ENCODE measurements at places on chromosomes 11 and 22.

DNA sequence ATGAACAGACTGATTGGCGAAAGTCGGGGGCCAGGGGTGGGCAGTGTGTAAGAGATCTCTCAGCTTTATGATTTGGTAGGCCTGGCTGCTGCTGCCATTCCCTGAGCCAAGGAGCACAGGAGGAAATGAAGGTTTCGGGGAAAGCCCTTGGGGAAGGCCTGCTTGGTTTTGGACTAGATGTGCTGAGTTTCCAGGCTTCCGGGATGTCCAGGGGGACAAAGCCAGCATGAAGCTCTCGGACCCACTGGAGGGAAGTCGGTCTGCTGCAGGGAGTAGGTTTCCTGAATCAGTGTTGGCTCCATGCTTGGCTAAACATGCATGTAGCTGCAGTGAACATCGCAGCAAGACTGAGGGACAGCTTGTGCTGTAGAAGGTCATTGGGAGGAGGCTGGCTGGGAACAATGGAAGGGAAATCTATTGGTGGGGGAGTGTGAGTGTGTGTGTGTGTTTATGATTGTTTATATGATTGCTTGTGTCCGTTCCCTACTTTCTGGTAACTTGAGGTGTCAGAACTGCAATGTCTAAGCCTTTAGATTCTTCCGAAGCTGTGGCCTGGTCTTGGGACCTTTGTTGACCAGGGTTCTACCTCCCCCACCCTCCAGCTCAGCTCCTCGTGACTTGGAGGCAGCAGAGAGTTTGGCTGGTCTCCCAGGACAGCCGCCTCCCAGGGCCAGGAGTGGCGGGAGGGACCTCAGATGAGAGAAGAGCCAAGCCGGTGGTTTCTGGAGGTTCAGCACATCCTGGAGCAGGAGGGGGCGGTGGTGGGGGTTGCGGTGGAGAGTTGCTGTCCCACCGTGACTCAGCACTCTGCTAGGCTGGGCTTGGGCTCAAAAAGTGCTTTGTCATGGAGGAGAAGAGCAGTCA is 4.0 kb upstream of the FTH1 start:
- DNase-seq = no peak

- DNase-seq = no peak
Observed at GRCh38 chr11:45216901-45217300, 69.2 kb downstream of the SYT13 start.

GRCh38 chr11:123587044-123587443 is 67.4 kb downstream of the SCN3B start:
- DNase-seq = no peak

DNA sequence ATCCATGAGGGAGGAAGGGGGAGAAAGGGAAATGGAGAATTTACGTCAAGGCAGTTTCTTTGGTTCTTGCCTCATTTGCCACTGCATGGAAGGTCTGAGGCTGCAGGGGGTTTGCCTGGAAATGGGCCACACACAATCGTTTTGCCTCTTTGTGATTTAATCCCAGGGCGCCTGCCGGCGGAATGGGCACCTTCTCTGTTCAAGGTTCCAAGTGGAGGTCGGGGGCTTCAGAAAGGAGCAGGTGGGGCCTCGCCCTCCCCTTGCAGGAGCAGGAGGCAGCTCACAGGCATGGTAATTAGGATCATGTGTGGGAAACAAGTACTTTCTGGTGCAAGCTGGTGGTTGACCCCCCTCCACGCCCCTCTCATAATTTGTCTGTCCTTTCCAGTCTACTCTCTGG is 29.9 kb downstream of the MPPED1 start:
- DNase-seq = no peak

- DNase-seq = no peak
Observed at GRCh38 chr22:40922484-40923303, 28.5 kb upstream of the RBX1 start.

- no peak for DNase-seq
Observed at GRCh38 chr11:132874638-132875037, 657.7 kb downstream of the OPCML start.

DNA sequence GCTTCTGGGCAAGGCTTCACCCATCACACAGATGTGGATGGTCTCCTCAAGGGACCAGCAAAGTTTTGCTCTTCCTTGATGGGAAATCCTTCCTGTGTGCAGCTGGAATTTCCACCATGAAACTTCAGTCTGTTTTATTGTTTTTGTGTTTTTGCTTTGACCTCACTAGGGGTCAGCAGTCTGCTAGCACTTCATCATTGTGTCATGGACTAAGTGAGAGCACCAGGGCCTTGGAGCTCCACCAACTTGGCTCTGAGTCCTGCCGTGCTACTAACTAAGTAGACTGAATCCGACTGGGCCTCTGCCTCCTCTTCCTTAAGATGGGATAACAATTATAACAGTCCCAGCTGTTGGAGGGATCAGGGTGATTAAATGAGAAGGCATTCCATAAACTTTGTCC is 305.8 kb upstream of the NCAM1 start:
- DNase-seq = no peak

DNA sequence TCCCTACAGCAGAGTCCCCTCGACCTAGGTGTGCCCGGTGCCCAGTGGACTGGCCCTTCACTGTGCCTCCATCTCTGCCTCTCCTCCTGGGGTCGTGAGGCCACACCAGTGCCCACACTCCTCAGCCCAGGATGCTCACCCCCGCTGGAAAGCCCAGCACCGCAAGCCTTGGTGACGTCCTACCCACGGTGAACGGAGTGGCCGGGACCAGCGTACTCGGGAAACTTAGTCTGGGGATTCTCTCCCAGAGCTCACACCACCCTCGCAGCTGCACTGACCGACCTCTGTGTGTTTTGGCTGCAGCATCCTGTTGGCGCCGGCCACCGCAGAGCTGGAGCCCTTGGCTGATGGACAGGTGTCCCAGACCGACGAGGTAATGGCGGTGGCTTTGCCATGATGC is 35.5 kb upstream of the KRTAP5-7 start:
- no peak for DNase-seq

GRCh38 chr11:111272420-111272819 is 25.9 kb upstream of the POU2AF3 start:
- DNase-seq = no peak

DNA sequence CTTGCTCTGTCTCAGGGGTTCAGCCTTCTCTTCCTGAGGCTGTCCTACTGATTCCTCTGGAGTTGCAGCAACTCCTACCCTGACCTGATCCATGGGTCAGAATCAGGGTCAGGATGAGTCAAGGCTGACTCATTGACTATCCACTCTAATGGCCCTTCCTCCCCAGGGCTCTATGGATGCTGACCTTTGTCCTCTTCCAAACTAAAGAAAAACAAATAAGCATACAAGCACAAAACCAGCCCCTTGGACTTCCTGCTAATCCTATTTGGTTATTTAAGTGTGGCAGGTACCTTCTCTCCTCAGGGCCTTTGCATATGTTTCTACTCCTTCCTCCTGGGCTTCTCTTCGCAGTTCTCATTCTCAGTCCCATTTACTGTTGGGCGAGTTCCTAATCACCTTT is 204.5 kb upstream of the NAV2 start:
- no peak for DNase-seq

DNA sequence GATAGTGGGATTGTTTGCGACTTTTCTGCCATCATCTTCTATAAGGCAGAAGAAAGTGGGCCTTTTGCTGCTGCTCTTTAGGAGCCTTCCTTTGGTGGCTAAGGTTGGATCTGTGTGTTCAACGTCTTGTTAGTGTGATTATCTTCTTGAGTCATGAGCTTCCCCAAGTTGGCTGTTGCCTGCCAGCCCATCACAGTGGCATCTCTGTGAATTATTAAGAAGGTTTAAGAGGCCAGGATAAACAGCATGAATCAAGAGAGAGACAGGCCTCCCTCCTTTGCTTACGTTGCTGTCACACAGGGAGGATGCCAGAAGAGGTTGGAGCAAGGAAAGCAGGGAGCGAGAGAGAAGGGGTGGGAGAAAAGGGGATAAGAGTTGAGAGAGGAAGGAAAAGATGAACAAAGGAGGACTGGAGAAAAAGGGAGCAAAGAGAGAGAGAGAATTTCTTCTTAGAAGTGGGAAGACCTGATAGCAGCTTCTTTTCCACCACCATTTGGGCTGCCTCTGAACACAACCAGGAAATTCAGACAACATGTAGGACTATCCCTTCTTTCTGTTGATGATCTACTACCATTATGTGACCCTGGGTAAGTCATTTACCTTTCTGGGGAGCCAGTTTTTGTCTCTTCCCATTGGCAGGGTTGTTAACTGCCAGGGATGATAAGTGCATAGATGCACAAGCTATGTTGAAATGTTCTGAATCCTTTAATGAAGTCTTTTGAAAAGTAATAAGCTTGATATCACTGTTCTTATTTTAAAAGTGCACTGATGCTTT is 126.5 kb downstream of the NAV2 start:
- no peak for DNase-seq

GRCh38 chr11:125022551-125022950 is 40.6 kb upstream of the SLC37A2 start:
- DNase-seq = no peak

- no peak for DNase-seq
Observed at GRCh38 chr22:20173772-20174171, 22.9 kb upstream of the CCDC188 start.

GRCh38 chr11:21723678-21724077 is 469.2 kb upstream of the ANO5 start:
- no peak for DNase-seq

GRCh38 chr22:16854631-16855030 is 29.4 kb upstream of the XKR3 start:
- DNase-seq = no peak

- no peak for DNase-seq
Observed at GRCh38 chr22:21861264-21861848, 6.1 kb downstream of the MAPK1 start.

GRCh38 chr11:130031945-130032344 is 29.3 kb upstream of the PRDM10 start:
- DNase-seq = no peak

- DNase-seq = no peak
Observed at GRCh38 chr22:25882360-25882759, 140.4 kb downstream of the MYO18B start.

GRCh38 chr22:20060700-20061480 is 19.2 kb upstream of the DGCR8 start:
- DNase-seq = no peak

DNA sequence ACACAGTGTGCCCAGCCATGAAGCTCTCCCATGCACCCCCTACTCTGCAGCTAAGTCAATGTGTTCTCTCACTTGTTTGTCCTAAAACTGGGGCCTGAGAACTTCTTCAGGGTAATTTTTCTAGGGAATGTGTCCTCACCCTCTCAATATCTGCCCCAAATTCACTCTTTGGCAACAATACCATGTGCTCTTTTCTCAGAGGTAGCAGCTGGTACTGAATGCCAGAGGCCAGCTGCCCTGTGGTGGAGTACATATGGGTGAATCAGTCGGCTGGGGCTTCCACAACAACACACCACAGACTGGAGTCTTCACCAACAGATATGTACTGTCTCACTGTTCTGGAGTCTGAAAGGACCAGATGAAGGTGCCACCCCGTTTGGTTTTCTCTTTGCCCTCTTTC is 97.7 kb upstream of the TOP3B start:
- no peak for DNase-seq

DNA sequence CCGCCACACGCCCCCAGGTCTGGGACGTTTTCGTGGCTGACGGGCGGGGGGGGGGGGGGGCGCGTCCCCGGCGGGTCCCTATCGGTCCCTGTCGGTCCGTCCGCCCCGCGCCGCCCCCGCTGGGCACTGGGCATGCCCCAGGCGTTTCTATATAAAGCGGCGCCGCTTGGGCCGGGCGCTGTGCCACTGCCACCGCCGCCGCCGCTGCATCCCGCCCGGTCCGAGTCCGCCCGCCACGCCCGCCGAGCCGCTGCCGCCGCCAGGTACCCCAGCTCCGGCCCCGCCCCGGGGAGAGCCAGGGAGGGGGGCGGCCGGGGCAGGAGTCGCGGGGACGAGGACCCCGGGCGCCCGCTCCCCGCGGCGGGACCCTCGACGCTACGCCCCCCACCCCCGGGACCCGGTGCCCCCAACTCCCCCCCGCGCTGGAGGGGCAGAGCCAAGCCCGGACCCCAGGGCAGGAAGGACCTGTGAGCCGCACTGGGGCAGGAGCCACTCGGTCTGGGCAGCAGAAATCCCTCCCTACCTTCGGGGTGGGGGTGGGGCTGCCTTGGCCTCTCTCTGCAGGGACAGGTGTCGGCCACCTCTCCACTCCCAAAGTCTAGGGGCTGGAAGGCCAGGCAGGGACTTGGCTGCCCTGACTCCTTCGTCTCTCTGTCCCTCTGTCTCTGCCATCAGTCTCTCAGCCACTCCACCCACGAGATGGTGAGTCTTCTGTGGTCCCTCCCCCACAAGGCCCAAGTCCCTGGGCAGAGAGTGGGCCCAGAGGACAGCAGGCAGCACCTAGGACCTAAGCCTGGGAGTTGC is at the start of gene CARNS1:
TSS of gene CARNS1 (plus strand) at position 178 of the 804 bp plus-strand sequence. CDS start at position 700, 522 bp downstream.
- no peak for DNase-seq

GRCh38 chr22:48055827-48056226 is 1293.4 kb downstream of the TBC1D22A start:
- DNase-seq = no peak

DNA sequence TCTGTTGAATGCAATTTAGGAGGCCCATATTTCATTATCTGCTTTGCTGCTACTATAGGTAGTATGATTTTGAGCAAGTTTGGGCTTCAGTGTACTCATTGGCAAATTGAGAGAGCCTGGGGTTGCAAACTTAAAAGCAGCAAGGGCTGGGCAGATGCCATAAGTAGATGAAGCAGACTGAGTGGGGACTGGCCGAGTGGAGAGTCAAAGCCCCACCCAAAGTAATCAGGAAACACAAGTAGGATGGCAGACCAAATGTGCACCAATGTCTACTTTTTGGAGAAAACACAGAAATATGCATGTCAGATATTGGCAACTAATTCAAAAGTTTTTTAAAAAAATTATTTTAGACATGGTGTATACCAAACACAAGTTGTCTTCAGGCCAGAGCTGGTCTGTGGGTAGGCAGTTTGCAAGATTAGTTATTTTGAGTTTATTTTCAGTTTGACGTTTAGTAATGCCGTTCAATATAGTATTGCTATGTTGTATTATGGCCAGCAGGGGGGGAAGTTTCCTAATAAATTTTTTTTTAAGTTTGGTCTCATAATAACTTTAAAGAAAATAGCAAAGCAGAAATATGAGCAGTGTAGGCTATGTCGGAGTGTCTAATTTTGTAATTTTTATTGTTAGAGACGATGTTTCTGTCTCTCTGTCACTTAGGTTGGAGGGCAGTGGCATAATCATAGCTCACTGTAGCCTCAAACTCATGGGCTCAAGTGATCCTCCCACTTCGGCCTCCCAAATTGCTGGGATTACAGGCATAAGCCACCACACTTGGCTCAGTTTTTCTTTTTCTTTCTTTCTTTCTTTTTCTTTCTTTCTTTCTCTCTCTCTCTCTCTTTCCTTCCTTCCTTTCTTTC is 105.1 kb downstream of the HIPK3 start:
- DNase-seq = no peak

GRCh38 chr11:13051257-13051656 is 42.1 kb downstream of the RASSF10 start:
- DNase-seq = no peak

Data from T-helper 17 cell (primary cell).